ENCODE measurements at places on chromosomes 2 and 18.

DNA sequence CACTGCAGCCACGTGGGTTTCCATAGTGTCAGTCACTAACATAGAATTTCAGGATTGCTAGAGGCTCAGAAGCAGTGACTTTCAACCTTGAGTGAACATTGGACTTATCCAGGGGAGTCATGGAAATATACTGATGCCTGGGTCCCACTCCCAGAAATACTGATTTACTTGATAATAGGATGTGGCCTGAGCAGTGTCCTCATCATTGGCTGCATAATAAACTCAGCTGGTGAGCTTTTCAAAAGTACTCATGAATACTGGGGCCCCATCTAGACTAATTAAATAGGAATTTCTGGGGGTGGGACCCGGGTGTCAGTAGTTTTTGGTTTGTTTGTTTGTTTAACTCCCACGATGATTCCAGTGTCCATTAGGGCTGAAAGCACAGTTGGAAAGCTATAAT lies 141.4 kb downstream of the COL4A4 start:
- no peak for DNase-seq

DNA sequence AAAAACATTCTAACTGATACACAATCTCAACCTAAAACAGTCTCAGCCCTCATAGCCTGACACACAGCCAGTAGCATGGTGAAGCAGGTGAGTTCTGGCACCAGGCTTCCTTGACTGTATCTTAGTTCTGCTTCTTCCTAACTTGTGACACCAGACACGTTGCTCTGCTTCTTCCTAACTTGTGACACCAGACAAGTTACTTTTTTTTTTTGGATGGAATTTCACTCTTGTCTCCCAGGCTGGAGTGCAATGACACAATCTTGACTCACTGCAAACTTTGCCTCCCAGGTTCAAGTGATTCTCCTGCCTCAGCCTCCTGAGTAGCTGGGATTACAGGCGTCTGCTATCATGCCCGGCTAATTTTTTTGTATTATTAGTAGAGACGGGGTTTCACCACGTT lies 6.7 kb upstream of the ATG16L1 start:
- no peak for DNase-seq

GRCh38 chr18:2971741-2972552 lies 41.0 kb downstream of the LPIN2 start:
- peak; percentile 77 for DNase-seq

- DNase-seq = no peak
Observed at GRCh38 chr2:100239486-100240210, 82.7 kb downstream of the LONRF2 start.

GRCh38 chr18:59114160-59114559 lies 25.5 kb upstream of the SEC11C start:
- DNase-seq = no peak
